Right cardiac atrium (tissue), 5 donors: ENCODE measurements at places on chromosomes 5 and 9. TPM values are rescaled to one million over a fixed set of nuclear protein-coding genes. Genes with fewer than 3 reads are reported as not detected.

DNA sequence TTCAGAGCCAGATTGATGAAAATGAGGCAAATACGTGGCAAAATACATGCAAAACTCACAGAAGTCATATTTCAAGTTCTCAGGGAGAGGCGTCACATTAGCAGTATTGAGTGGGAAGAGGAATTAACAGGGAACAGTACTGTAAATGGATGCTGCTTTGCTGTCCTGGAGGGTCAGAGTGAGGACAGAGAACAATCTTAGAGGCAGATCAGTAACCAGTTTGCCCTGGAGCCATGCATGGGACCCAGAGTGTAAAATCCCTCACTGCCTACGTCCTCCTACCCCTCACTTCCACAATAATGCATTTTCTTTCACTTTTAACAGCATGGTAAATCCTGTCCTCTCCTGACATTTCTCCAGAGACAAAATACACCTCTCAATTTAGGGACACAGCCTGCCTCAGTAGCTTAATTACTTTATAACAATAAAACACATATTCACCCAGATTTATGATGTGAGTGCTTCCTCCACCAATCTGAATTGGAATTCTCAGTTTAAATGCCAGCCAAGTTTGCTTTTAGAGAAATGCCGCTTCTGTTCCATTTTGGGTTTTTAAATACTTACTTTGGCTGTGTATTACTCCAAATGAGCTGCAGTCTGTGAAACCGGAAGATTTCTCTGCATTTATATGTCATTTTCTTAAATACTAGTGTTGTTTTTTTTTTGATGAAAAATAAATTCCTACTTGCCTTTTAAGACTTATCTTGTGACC is 70.0 kb downstream of the LMNB1 start:
- DNase-seq, result no peak

DNA sequence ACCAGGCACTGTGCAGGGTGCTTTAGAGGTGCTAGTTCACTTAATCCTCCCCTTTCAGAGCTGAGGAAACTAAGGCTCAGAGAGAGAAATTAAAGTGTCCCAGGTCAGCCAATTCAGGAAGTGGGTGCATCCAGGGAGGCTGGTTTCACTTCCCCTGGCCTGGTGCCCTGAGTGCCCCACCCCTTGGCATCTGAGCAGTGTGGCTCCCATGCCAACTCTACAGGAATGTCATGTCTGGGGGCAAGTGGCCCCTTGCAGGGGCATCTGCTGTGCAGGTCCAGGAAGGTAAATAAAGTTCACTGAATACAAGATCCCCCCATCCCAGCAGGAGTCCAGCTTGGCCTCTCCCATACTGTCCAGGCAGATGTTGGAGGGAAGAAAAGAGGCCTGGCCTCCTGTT is 4.4 kb upstream of the N4BP3 start:
- peak; percentile 68 for DNase-seq

- no peak for DNase-seq
These were observed 97.7 kb downstream of the RALGPS1 start for GRCh38 chr9:127012250-127012649.

MROH2B gene
- polyA plus RNA-seq, result not detected

FOXD4L5 gene
- polyA plus RNA-seq, result not detected

DNA sequence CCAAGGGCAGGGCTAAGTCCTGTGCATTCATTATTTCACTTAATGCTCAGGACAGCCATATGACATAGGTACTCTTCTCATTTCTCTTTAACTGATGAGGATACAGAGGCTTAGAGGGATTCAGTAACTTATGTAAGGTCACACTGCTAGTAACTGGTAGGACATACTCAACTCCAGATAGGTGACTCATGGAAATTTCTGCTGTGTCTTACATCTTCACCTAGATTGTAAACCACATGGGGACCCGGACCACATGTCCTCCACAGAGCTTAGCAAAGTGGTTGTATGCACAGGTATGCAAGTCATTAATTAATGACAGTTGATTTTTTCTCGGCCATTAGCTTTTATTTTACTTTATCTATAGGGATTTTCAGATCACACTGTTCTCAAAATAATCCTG is 29.3 kb downstream of the SLC1A1 start:
- no peak for DNase-seq

GRCh38 chr9:15570769-15571168 is 17.9 kb downstream of the CCDC171 start:
- DNase-seq, result no peak
